ENCODE measurements at places on chromosomes 7 and 10.
A peak's percentile ranks its signal among the peaks of the same experiment; 100 is the strongest.

GRCh38 chr7:100753750-100754149 is 20.4 kb downstream of the ZAN start:
- DNase-seq, result no peak

DNA sequence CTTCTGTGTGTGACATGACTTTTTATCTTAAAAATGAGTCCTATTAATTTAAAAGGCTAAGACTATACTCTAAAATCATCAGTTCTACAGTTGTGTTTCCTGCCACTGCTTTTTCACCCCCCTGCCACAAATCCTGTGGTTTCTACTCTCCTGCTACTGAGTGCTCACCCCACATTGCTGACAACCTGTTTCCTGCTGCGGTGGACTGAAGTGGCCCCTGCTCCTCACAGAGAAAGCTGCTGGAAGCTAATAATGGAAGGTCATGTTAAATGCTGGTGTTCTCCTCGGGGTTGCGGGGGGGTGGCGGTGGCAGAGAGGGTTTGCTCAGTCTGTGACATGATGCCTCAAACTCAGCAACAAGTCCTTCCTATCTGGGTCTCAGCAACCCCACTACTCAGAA is 113.2 kb upstream of the INHBA start:
- no peak for DNase-seq

- no peak for DNase-seq
Measured at GRCh38 chr10:82660986-82661385, 786.0 kb downstream of the NRG3 start.

DNA sequence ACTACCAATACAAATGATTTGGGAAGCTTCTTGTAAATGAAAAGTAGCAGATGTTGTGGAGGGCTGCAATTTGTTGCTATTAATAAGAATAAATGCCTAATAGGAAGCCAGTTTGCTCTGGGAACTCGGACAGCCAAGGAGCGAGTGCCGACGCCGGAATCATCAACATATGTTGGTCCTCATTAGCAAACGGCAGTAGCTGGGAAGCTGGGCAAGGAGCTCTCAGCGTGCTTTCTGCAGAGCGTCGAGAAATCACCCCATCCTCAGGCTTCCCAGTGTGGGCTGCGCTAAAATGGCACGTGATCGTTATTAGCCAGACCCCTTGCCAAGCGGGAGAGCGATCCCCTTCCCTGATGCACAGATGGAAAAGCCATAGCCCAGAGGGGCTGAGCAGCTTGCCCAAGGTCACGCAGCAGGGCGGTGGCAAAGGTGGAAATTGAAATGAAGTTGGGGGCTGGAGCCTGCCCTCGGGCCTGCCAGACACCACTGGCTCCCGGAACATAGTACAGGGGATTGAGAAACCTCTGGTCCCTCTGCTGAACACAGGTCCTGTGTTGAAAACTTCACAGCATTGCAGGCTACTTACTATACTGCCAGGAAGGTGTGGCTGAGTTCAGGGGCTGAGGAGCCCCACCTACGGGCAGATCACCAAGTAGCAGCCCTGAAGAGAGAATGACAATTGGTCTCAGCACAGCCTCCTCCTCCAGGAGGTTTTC is 326.9 kb downstream of the PLXNA4 start:
- no peak for DNase-seq

DNA sequence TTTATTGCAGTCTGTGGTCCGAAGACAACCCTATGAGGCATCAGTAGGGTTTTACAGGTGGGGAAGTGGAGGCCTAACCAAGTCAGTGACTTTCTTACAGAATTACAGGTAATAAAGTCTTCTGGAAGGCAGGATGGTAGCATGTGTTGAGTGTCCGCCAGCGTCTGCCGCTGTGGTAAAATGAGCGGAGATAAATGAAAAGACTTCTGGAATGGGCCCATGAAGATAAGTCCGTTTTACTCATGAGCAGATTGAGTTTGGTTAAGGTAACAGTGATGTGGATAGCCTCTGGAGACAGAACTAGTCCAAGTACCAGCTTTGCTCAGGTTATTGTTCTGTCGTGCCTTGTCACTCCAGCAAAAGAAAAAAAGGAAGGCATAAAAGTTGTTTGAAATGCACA is 966 bp downstream of the FBH1 start:
- no peak for DNase-seq

GRCh38 chr10:5396556-5397300 is 7.9 kb downstream of the TUBAL3 start:
- DNase-seq, result no peak

GRCh38 chr10:50990568-50991455 is 83.5 kb upstream of the PRKG1 start:
- no peak for DNase-seq

DNA sequence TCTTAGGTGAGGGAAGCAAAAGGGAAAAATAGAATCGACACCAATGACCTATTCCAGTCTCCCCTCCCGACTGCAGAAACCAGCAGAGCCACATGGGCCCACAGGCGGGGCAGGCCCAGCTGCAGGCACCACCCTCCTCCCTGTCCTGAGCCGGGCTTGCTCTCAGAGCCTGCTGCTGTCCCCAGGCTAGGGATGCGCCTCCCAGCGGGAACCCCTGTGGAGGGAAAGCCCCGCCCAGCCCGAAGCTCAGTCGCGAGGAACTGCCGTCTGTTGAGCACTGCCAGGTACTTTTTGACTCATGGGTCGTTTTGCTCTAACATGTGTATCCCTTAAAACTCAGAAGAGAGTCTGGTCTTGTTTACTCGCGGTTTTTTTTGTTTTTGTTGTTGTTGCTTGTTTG is 124.5 kb upstream of the RET start:
- no peak for DNase-seq

- no peak for DNase-seq
Measured at GRCh38 chr10:129897871-129898626, 66.0 kb downstream of the EBF3 start.

DNA sequence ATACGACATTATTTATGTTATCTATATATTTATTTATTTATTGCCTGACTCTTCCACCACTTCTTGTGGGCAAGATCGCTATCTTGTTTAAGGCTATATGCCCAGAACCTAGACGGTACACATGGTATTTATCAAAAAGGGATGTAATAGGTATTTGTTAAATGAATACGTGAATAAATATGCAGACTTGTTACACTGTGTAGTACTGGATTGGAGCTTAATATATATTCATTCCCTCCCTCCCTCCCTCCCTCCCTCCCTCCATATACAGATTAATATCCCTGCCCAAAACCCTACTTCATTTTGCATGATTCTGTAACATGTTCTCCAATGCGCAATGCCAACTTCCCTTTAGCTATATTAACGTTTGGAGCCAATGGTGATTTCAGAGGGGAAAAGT is 1273.7 kb upstream of the AUTS2 start:
- DNase-seq, result no peak

DNA sequence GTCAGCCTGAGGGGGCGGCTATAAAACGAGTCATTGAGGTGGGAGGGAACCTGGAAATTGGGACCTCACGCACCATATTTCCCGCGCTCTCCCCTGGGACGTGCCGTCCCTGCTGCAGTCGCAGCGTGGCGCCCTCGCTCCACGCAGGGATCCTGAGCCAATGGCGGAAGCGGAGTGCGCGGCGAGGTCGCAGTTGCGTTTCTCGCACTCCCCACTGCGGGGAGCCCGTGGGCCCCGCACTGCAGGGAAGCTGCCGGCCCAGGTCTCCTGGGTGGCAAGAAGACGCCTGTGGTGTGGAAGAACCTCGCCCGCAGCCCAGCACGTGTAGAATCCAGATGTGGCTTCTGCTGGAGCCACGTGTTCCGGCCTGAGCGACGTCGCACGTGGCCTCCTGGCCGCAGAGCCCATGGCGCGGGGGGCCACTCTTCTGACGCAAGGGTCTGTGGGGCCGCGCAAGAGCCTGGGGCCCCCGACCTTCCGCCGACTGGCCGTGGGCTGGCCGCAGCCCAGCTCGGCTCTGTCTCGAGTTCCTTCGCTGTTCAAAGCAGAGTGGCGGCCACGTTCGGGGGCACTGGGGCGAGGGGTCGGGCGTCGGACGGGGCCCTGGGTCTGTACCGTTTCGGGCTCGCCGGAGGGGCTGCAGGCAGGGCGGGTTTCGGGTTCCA is 26.4 kb downstream of the HIF1AN start:
- DNase-seq, result peak; percentile 73

GRCh38 chr7:15086131-15086611 is 183.6 kb upstream of the DGKB start:
- no peak for DNase-seq

DNA sequence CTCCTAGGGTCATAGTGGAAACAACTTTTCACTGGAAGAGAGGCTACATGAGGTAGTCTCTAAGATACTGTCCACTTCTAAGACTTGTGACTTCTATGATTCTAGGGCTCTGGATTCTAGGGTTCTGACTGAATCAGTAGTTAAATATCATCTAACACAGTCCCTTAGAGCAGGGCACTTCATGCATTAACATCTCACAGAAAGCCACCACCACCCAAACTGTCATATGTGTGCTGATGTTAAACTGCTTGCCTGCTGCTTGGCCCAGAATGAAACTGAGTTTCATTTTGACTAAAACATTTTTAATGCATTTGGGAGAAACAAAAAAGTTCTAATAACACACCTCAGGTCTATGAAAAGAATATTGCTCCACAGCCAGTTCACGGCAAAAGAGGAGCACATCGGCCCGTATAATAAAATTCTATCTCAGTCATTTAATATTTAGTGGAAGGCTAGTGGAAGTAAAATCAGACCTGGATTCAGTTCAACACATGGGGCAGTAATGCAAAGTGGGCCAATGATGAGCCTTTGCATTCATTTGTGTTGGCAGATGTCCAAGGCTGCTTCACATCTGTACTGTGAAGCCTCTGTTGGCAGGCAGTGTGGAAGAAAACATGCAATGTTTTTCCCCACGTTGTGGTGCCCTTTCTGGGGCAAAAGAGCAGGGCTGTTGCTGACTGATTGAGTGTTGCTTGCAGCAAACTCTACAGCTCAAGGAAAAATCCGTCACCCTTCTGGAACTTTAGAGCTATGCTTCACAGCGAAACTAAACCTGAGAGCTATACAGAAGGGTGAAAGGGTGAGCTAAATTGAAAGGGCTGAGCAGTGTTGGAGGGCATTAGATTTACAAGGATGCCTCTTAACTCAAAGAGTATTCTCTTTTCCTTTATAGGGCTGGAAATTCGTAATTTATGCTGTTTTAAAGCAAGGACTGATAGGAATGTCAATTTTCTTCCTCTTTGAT is 33.5 kb upstream of the AUTS2 start:
- peak; percentile 25 for DNase-seq

DNA sequence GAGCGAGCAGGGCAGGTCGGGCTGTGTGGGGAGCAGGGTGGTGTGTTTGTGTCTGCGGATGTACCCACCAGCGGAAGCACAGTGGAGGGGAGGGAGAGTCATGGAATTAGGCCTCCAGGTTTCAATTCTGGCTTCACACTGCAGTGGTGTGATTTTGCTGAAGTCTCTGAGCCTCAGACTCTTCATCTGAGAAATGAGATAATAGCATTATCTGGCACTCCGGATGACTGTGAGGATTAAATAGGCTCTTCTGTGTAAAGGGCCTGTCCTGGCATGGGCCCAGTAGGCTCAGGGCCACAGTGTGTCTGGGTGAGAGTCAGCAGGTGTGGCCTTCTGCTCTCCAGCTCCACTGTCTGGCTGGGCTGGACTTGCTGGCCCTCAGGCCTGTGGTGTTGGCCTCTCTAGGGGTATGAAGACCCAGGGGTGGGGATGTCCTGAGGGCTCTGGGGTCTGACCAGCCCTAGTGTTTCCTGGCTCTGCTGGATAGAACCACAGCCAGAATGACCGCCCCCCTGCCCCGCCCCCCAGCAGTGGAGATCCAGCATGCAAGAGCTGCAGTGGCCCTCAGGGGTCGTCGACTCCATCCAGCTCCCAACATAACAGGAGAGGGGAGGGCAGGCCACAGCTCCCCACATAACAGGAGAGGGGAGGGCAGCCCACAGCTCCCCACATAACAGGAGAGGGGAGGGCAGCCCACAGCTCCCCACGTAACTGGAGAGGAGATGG is 178.6 kb downstream of the RPS24 start:
- DNase-seq, result no peak

GRCh38 chr7:114255404-114255841 is 159.2 kb upstream of the FOXP2 start:
- DNase-seq, result no peak

DNA sequence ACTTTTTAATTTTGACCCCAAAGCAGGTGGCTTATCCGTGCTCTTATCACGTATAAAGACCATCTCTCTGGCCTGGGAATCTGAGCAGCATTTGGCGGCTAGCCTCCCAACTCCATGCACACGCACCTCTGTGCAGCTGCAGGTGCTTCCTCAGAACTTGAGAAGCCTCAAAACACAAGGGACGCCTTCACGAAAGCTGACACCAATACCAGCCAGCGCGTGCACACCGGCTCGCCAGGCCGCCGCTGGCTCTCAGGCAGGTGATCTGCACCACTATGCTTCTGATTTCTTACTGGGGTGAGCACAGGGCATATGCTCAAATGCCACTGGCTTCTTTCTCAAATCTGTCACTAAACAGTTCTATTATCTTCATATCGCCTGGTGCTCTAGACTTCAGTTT is 145.0 kb downstream of the PARD3 start:
- no peak for DNase-seq

DNA sequence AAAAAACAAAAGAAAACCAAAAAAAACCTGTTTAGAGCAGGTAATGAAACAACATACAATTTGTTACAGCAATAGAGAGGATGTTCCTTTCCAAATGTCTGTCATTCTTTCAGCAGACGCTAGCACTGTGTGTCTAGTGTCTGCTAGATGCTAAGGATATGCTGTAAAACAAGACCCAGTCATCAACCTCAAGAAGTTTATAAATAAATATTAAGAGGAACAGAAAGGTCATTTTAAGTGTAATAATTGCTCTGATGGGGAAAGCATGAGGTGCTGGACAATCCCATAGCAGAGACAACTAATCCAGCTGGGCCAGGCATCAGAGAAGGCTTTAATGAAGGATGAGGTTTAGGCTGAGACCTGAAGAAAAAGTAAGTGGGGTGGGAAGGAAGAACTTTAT is 23.3 kb upstream of the ASCC1 start:
- no peak for DNase-seq

- no peak for DNase-seq
Measured at GRCh38 chr10:133123050-133123745, 35.5 kb downstream of the ADGRA1 start.

- peak; percentile 25 for DNase-seq
Measured at GRCh38 chr7:28808796-28809533, 149.2 kb downstream of the TRIL start.

GRCh38 chr7:101733713-101734475 is 83.5 kb upstream of the CUX1 start:
- no peak for DNase-seq

GRCh38 chr7:135499818-135500217 is 10.1 kb downstream of the CNOT4 start:
- DNase-seq, result no peak

DNA sequence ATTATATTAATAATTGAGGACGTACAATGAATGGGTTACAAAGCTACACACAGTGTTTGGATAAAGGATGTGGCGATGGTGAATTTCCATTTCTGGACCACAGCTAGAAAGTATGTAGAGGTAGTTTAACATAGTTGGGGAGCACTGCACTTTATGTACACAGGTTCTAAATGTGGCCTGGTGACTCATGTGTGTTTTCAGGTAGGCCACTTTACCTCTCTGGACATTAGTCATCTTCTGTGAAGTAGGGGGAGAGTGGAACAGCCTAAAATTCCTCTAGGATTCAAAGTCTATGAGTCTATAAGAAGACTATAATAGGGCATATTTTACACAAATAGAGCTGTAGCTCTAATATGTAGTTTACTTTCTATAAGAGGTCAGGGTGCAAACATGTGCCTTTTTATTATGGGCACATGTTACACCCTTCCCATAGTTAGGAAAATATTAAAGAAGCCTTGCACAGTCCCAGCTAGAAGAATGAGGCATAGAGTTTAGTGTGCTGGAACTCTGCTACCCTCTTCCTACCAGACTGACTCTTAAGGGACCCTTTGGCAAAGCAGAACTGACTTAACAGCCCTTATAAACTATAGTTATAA is 594.9 kb downstream of the LRMDA start:
- no peak for DNase-seq

Measured in GM12891 (cell line).